ENCODE measurements at places on chromosomes 1 and 21.

- no peak for DNase-seq
Observed at GRCh38 chr1:218312509-218312908, 27.4 kb downstream of the RRP15 start.

- DNase-seq: no peak
Observed at GRCh38 chr1:3062616-3063378, 6.2 kb upstream of the PRDM16 start.

- DNase-seq: no peak
Observed at GRCh38 chr1:24720152-24720551, 25.1 kb upstream of the CLIC4 start.

GRCh38 chr21:14989359-14989758, 75.4 kb downstream of the NRIP1 start:
- DNase-seq: no peak

- no peak for DNase-seq
Observed at GRCh38 chr1:243415663-243416408, 160.0 kb downstream of the SDCCAG8 start.

DNA sequence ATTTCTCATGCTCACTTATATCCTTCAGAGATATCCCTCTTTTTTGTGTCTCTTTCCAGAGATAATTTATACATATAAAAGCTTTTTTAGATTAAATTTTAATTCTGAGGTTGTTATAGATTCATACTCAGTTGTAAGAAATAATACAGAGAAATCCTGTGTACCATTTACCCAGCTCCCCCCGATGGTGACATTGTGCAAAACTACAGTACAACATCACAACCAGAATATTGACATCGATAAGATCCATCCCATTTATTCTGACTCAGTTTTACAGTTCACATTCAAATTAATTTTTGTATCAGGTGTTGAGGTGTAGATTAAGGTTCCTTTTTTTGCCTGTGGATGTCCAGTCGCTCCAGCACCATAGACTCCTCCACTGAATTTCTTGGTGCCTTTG, 14.3 kb downstream of the DMRTB1 start:
- no peak for DNase-seq

- DNase-seq: no peak
Observed at GRCh38 chr21:21238629-21239400, 240.6 kb downstream of the NCAM2 start.

DNA sequence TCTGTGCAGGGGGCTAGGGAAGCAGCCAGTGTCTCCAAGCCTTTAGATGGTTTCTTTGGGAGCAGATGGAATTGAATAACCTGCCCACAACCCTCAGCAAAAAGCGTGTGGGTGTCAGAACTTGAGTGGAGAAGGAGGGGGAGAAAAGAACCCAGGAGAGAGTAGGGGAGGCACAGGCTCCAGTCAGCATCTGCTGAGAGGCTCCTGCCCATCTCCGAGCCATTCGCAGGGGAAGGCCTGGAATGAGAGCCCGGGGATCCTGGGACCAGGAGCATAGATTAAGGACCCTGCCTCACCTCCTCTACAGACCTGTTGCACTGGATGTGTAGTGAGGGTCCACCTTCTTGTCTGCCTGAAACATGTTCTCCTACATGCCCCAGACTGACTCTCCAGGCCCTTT, 16.3 kb downstream of the TMEM81 start:
- DNase-seq: no peak

DNA sequence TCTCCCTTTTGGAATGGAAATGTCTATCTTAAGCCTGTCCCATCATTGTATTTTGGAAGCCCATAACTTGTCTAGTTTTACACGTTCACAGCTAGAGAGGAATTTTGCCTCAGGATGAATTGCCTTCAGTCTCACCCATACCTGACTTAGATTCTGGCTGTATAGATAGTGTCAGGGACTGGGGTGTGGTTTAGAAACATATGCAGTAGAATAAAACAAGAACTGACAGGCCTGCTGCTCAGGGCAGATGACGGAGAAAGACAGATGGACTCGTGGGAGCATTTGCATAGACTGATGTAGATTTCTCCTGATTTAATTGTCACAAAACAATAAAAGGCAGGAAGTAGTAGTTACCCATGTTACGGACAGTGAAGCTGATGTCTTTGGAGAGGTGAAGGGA, 166.7 kb downstream of the UCK2 start:
- no peak for DNase-seq

DNA sequence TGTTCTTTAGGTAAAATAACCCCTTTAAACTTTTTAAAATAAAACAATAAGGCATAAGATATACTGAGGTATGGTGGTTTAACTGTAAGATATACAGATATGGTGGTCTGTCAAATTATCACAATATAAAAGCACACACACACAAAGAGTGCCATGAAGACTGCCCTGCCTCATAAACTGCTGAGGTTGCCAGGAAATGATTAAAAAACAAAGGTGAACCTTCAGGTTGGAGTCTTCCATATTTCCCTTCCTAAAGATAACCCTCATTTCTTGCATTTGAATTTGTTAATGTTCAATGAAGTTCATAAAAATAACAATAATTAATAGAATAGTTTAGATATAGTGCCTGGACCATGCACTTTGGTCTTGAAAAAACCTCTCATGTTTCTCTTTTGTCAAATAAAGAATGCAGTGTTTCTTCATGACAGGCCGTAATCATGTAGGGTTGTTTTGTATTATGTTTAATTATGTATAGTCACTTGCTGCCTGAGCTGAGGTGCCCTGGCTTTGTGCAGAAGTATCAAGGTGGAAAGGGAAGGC, 123.6 kb upstream of the B3GALT2 start:
- DNase-seq: no peak

DNA sequence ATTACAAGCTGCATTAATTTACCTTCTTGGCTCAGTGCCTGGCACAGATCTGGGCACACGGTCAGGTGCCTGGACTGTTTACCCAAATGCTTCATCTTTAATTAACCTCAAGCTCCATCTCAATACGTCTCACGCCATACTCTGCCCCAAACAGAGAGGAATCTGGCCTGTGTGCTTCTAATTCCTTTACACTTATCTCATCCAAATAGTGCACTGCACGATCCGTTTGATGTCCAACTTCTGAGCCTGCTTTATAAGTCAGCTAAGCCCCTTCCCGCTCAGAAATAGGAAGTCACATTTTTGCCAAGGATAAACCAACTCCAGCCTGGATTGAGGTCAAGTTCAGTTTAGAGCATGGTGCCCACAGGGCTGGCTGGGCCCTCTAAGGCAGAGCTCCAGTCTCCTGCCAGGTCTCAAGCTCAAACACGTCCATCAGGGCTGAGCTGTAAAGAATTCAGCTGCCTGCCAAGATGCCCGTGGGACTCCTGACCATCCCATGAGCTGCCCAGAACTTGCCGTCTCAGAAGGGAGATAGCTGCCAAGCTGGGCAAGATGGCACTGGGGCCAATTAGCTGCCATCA, 233.5 kb downstream of the TRABD2B start:
- no peak for DNase-seq

GRCh38 chr1:90946630-90947029, 75.2 kb downstream of the ZNF644 start:
- DNase-seq: no peak

DNA sequence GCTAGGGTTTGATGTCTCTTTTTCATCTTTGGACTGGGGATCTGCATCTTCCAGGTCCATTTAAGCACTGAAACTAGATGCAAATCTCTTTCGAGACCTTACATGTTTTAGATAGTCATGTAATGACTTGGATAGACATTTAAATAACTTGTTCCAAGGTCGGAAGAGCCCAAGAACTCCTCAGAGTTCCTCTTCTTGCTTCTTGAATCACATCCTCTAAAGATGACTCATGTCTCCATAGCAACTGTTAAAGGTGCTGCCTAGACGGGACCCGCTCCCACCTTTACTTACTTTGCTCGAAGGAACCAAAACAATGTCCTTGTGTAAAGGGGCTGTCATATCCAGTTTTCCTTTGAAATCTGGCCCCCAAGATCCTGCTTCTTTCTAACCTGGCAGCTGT, 130.0 kb downstream of the EDEM3 start:
- no peak for DNase-seq

DNA sequence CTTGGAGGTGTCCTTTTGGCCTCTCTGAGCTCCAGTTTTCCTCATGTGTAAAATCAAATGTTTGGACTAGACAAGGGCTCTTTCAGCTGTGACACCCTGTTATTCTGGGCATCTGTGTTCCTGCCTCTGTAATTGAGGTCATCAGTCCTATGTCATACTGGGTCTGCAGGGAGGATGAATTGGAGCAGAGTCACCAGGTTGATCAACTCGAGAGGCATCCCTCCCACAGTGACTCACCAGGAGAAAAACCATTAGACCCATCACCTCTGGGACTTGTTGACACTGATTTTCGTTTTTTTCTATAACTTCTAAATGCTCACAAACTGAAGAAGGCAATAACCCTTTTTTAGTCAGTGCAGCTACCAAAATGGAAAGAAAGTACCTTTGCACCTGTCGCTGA, 82.2 kb downstream of the ST6GALNAC5 start:
- no peak for DNase-seq

DNA sequence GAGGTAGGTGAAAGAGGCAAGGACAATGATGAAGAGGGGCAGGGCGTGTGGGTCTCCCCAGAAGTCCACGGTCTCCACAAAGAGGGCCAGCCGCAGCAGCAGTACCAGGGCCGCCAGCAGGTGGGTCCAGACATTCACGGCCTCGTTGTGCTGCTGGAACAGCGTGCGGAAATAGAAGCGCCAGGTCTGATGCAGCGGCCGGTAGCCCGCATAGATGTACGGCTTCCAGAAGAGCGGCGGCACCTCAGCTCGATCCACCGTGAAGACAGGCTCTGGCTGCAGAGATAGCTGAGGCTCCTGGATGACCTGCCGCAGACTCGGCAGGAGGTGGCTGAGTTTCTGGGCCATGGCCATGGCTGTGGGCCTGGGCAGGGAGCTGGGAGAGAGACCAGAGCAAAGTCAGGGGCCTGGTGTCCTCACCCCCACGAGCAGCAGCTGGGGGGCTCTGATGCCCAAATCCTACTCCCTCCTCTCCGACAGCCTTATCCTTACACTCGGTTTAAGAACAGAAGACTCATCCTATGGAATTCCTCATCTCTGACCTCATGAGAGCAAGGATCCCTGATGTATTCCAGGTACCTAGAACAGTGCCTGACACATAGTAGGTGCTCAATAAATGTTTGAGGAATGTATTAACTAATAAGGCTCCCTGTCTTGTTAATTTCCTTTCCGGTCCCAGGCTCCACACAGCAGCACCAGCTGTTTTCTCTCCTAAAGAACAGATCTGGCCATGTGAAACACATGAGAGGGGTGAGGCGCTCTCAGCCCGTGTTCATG, 4.4 kb upstream of the AUNIP start:
- no peak for DNase-seq

DNA sequence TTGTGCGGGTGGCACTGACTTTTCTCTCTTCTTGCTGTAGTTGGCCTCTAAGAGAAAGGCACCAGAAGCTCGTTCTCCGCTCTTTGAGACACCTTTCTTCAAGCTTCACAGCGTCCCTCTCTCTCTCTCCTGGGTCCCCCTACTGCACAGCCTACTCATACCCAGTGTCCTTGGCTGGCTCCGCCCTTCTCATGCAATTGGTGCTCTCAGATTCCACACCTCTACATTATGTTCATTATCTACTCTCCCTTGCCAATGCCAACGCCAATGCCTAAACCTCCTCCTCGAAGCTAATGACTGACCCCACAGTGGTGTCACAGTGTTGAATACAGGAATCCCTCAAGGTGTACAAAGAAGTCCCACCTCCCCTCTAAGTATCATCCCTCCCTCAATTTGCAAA, 4.8 kb upstream of the DNAJC28 start:
- no peak for DNase-seq

- DNase-seq: no peak
Observed at GRCh38 chr1:7644961-7645750, 125.9 kb upstream of the VAMP3 start.

DNA sequence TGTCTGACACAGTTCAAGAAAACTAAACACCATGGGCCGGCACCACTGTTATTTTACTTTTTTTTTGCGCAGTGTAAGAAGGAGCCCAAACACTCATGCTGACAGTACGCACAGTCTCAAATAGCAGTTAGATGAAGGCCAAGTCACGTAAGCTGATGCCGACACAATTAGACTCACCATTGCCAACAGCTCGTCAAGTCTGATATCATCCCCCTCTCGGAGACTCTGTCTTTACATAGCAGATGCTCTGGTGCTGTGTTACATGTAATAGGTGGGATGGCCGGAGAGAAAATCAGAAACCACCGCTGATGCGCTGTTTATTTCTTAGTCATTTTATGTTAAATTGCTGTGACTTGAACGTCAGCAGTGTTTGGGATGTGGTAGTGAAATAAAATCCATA, 49.3 kb downstream of the TGFB2 start:
- DNase-seq: no peak

DNA sequence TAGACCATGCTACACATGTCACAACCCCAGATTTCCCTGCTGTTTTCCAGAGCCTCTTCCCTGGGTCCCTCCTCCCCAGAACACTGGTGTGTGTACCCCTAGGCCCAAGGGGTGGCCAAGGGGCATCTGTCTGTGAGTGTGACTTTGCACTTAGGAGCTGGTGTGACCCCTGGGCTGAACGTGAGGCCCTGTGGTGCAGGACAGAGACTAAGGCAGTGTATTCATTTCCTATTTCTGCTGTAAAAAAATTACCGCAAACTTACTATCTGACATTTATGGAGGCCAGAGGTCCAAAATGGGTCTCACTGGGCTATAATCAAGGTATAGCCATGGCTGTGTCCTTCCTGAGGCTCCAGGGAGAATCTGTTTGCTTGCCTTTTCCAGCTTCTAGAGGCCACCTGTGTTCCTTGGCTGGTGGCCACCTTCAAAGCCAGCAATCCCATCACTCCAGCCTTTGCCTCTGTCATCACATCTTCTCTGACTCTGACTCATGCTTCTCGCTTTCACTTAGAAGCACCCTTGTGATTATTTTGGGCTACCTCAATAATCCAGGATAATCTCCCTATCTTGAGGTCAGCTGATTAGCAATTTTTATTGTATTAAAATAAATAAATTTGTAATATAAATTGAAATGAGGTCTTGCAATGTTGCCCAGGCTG, 24.0 kb upstream of the ELOA start:
- DNase-seq: no peak

DNA sequence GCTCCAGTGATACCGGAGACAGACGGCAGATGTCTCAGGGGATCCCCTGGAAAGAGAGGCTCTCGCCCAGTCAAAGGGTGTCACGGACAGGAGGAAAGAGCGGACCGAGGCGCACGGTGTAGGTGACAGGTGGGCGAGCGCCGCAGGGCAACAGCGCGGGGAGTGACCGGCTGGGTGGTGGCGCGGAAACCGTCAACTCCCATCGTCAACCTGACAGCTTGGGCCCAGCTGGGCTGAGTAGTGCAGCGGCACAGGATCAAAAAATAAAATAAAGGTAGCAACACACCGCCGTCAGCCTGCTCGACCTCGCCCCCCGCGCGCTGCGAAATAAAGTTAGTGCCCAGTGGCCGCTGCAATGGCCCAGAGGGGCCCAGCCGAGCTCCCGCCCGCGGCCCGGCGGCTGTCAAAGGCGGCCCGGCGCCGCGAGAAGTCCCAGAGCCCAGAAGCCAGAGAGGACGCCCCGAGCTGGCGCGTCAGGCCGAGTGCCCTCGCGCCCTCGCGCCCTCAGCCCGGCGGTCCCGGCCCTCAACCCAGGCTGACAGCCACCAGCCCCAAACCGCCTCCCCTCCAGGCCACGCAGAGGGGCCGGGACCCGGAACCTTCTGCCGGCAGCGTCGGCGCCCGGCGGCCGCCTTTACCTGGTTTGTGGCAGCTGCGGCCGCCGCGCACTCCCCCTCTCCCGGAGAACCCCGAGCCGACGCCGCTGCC, at the start of gene LYST:
Gene LYST (minus strand): TSS at position 702 of the 708 bp plus-strand sequence. CDS start 36,489 bp downstream, outside the sequence.
- peak; percentile 39 for DNase-seq

- DNase-seq: no peak
Observed at GRCh38 chr1:6588893-6589520, 9.2 kb downstream of the ZBTB48 start.

- DNase-seq: no peak
Observed at GRCh38 chr21:14734191-14734590, 188.1 kb upstream of the SAMSN1 start.

GRCh38 chr1:214318956-214319736, 38.2 kb downstream of the SMYD2 start:
- no peak for DNase-seq

All from stimulated activated CD8-positive, alpha-beta memory T cell treated with anti-CD3 and anti-CD28 coated beads, Interleukin-7, amount 100 ng/mL, for 4 hours (primary cell).